ENCODE measurements at places on chromosomes 11 and 22.

DNA sequence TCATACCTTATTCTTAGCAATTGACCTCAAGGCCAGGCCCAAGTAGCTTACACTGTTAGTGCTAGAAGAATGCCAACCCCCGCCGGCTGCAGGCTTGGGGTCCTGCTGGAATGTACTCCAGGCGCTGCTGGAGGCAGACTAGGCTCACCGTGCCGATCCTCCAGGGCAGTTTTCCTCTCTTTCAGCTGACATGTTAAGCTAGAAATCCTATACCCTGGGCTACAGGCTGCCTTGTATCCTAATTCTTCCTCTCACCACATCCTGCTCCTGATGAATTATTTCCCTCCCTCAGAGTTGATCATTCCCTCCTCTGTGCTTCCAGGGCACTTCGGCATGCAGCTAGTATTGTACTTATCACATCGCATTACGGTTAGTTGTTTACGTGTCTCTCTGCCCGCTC lies 3.4 kb downstream of the SPTBN2 start:
- no peak for DNase-seq

DNA sequence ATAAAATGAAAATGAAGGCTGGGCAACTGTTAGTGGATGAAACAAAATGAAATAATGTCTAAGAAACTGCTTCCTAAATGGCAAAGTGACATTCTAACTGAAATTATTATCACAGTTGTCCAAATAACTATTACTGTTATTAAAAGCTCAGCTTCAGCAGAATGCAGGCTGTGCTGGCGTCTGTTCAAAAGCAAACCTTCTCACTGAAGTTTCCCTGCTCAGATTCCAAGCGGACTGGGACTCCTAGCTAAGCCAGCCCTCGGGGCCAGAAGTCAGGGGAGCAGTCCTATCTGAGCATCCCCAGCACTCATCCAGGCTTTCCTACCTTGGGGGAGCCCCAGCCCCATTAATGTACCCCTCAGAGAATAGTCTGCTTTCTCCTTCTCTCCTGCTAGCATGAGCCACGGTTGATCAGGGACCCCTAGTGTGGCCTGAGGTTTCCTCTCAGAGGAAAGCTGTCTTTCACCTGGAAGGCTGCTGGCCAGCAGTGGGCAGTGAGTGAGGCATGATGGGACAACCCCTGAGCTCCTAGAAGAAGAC lies 1167.3 kb downstream of the TBC1D22A start:
- no peak for DNase-seq

GRCh38 chr11:45577752-45578151 lies 87.7 kb downstream of the CHST1 start:
- no peak for DNase-seq

GRCh38 chr11:2098691-2099515 lies 40.3 kb downstream of the IGF2 start:
- DNase-seq, result no peak

DNA sequence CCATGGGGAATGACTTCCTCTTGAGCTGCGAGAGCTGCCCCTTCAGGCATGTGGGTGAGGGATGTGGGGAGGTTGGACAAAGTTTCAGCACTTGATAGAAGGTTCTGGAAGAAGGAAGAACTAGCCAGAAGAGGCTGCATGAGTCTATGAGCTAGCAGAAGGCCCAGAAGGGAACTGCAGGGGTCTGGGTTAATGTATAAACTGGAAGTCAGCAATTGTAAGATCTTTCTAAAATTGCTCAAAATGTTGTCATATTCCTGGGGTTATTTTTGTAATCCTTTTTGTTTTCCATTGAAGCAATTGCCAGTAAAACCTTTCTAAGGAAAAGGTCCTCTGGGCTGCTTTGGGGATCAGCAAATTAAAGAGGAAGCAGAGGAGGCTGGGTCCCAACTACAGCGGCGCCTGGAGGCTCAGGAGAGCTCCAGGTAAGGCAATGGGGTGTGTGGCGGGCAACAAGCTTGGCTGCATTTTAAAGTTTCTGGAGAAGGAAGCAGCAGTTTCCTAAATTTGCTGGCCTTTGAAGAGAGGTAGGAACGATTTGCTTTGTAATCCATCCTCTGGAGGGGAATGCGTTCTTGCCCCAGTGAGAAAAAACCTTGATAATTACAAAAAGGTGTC lies 29.2 kb downstream of the ADAMTS15 start:
- DNase-seq, result no peak

- no peak for DNase-seq
These were observed 40.4 kb upstream of the ETS1 start for GRCh38 chr11:128627666-128628324.

GRCh38 chr11:64230171-64230984 lies at the start of gene DNAJC4:
DNAJC4 (plus strand) TSS chr11:64230548; CDS start chr11:64230855, 307 bp downstream.
- DNase-seq, result peak; percentile 91

All from uterus (tissue), 4 donors.